ENCODE measurements at places on chromosomes 11 and 22.

DNA sequence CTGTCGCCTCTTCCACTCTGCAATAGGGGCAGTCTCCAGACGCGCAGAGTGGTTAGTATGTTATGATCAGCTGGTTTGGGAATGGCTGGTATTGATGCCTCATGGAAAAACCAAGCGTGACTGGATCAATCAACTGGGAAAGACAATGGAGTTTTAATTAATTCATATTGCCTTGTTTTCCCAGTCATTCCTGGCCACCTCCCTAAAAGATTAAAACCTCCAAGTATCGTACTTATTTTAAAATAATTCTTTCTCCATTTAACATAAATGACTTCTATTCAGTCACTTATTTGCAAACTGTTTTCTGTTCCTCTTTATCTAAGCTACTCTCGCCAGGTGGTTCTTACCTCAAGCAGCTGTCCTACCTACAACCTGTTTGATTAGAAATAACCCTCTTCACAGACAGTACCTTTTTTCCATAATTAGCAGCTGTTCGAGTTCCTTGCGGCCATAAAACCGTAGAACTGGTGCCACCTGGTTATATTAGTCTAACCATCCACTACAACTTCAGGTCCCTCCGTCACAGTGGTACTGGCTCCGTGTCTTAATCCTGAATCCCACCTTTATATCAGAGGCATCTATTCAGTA is 898 bp downstream of the ZNF215 start:
- DNase-seq: no peak

DNA sequence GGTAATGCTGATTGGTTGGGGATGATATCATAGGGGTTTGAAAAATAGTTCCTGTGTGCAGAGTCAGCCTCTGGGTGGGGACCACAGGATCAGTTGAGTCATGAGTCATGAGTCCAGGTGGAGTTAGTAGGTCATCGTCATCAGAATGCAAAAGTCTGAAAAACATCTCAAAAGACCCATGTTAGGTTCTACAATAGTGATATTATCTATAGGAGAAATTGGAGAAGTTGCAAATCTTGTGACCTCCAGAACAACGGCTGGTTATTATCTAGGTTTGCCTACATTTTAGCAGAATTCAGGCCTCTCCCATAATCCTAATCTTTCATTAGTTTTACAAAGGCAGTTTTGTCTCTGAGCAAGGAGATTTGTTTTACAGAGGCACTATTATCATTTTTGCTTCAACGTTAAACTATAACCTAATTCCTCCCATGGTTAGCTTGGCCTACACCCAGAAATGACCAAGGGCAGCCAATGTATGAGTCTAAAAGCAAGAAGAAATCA is 38.9 kb downstream of the MS4A2 start:
- DNase-seq: no peak

GRCh38 chr11:46855167-46855566 is 9.1 kb upstream of the CKAP5 start:
- no peak for DNase-seq

- no peak for DNase-seq
Measured at GRCh38 chr11:16013649-16014275, 342.6 kb downstream of the SOX6 start.

GRCh38 chr22:26671317-26672059 is 14.1 kb downstream of the MIAT start:
- DNase-seq: peak; percentile 80

DNA sequence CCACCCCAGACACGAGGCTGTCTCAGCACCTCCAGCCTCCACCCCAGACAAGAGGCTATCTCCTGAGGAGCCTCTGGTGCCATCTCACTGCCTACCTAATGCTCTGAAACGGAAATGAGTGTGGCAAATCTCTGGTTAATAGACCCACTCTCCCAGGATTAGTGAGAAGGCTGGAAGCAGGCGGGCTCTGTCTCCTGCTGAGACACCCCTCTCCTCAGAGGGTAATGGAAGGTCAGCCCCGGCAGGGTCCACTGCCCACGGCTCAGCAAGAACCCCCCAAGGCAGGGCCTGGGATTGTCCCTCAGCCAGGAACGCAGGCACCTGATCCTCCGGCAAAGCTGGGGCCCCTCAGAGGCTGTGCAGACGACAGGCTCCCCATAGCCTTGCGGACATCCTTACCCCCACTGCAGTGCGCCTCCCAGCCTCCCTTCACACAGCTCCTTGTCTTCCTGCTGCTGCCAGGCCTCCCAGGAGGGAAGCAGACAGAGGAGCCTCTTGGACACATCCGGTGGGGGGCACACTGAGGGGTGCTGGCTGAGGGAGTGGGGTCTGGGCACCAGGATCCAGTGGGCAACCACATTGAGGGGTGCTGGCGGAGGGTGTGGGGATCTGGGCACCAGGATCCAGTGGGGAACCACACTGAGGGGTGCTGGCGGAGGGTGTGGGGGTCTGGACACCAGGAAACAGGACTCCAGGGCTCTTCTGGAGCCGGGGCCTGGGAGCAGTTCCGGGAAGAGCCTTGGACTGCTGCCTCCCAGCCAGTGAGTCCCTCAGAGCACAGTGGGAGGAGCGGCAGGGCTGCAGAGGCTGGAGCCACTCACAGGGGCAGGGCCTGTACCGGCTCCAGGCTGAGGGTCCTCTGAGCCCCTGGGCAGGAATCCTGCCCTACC is 13.1 kb downstream of the CHID1 start:
- no peak for DNase-seq

DNA sequence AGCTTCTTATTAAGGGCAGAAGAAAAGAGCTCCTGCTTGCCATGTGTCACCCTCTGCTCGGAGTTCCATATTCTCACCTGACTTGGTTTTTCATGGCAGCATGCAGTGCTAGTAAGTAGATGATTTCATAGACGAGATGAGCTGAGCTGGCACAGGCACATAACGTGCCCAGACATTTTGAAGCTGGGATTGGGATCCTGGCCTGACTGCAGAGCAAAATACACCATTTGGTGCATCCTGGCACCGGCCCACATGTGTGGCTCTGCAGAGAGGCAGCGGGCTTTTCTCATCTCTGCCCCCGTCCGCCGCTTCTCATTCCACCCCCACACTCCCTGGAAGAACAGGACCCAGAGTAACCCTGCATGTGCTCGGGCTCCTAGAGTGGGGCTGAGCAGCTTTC is 24.8 kb downstream of the FAM118A start:
- no peak for DNase-seq

Measured in activated CD4-positive, alpha-beta T cell treated with anti-CD3 and anti-CD28 coated beads for 48 hours (primary cell).